NCI-H1417 treated with DMSO at 0.1 percent for 48 hours (cell line): ENCODE measurements at places on chromosomes 7 and 10.
A peak's percentile ranks its signal among the peaks of the same experiment; 100 is the strongest.

DNA sequence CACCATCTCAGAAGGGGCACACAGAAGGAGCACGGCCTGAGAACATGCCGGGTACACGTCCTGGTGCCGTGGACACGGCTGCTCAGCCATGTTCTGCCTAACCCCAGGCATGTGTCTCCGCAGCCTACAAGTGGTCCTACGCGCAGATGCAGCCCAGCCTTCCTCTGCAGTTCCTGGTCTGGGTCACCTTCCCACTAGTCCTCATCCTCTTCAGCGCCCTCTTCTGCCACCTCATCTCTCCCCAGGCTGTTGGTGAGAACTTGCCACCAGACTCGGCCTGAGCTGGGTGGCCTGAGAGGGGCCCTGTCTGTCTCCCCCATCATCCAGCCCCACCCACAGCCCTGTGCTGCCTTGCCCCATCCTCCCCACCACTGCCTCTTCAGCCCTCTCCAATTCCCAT, 5.3 kb downstream of the CLCN1 start:
- DNase-seq, result no peak

DNA sequence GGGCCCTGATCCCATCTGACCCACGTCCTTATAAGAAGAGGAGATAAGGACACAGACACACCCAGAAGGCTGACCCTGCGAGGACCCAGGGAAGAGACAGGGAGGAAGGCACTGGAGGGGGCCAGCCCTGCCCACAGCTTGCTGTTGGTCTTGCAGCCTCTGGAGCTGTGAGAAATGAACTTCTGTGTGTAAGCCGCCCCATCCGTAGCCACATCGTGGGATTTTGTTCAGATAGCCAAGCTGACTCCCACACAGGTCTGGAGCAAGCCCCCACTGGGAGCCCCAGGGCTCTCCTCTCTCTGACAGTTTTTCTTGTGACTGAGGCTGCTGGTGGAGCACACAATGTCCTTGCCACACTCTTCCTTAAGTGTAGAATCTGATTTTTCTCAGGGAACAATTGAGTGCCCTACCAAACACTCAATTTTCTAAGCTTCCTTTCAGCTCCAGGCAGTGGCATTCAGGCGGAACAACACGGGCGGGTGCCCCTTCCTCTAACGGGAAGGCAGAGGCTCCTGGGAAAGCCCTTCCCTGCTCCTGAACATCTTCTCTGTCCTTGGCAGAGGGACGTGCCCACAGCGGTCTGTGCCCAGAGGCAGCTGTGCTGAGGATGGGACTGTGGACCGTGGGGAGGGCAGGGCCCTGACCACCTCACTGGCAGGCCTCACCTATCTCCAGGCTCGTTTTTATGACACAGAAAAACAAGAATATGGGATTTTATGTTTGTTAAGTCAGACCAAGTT, 160.6 kb upstream of the SHH start:
- no peak for DNase-seq

- no peak for DNase-seq
Measured at GRCh38 chr10:47454780-47455058, 29.2 kb downstream of the ANXA8 start.

DNA sequence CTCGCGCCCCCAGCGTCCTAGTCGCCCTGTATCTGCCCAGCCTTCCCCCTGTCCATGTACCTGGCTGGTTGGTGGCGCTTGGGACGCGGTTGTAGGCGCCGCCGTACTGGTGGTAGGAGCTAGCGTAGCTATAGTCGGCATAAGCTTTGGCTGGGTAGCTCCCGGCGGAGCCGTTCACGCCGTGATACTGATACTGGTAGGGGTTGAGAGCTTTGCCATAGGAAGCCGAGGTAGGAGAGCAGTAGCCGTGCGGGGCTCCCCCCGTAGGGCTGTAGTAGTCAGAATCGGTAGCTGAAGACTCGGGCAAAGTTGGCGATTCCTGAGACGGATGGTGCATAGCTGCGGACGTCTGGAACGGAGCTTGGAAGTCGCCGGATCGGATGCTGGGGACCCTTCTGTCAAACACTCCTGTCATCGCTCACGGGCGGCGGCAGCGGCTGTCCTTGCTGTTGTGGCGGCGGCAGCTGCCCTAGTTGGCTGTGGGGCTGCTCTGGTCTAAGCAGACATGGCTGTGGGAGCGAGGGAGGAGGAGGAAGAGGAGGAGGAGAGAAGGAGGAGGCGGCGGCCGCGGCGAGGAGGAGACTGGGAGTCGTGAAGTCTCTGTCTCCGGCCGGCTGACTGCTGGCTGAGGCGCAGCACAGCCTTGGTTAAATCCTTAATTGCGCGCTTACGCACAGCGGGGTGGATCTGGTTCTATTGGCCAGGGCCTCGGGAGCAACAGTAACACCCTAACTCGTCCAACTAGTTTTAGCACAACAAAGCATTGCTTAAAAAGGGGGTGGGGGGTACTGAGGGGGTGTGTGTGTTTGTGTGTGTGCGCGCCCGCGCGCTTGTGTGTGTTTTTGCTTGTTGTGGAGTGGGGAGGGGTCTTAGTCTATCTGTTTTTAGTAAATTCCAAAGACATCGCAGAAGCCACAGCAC, at the start of gene DLX5:
Gene DLX5 (minus strand): TSS at position 623 of the 921 bp plus-strand sequence. CDS start 208 bp downstream, at position 415.
- peak; percentile 91 for DNase-seq

- no peak for DNase-seq
Measured at GRCh38 chr10:3043512-3044368, 23.6 kb upstream of the PFKP start.

- DNase-seq, result no peak
Measured at GRCh38 chr10:1142596-1142995, 86.4 kb downstream of the WDR37 start.

DNA sequence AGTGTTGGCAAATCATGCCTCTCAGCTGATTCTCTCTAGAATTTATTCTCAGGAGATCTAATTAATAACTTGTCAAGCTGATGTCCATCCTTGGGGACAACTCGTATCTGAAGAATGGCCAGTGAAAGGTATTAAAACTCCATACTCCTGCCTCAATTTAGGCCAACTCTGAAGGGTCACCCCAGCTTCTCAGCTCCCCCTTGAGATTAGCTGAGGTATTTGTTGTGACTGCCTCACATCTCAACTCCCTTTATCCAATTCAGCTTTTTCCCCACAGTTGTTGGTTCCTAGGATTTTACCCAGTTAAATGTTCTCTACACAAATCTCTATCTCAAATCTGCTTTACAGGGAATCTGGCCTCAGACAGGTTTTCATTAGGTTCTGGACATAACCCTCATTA, 182.4 kb downstream of the MALRD1 start:
- no peak for DNase-seq

DNA sequence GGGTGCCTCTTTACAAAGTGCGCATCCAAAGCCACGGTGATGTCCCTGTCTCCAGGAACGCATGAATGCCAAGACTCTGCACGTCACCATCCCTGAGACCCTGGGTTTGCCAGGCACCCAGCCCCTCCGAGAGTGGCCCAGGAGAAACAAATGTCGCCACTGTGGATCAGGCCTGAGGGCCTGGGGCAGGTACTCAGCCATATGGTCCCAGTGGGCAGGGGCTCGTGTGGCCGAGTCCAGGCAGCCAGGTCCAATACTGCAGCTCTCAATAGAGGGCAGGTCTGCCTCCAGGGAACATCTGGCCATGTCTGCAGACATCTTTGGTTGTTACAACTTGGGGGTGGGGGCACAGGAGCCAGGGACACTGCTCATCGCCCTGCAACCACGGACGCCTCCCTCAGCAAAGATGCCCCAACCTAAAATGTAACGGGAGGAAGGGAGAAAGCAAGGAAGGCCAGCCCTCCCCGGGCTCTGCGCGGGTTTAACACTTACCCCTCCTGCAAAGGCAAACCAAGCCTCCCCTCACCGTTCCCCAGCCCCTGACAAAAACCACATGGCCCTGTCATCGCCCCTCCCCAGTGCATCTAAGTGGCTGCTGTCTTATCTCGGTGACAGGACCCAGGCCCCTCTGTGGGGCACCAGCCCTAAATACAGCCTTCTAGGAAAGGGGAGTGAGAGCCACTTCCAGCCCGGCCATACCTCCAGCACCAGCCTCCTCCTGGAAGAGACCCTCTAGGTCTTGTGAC, 10.3 kb upstream of the PAPOLB start:
- no peak for DNase-seq

- no peak for DNase-seq
Measured at GRCh38 chr10:24324651-24325050, 115.7 kb downstream of the KIAA1217 start.

GRCh38 chr10:123136806-123137642, 1.3 kb downstream of the HMX3 start:
- DNase-seq, result no peak

GRCh38 chr10:121774404-121774803, 153.4 kb downstream of the ATE1 start:
- no peak for DNase-seq

DNA sequence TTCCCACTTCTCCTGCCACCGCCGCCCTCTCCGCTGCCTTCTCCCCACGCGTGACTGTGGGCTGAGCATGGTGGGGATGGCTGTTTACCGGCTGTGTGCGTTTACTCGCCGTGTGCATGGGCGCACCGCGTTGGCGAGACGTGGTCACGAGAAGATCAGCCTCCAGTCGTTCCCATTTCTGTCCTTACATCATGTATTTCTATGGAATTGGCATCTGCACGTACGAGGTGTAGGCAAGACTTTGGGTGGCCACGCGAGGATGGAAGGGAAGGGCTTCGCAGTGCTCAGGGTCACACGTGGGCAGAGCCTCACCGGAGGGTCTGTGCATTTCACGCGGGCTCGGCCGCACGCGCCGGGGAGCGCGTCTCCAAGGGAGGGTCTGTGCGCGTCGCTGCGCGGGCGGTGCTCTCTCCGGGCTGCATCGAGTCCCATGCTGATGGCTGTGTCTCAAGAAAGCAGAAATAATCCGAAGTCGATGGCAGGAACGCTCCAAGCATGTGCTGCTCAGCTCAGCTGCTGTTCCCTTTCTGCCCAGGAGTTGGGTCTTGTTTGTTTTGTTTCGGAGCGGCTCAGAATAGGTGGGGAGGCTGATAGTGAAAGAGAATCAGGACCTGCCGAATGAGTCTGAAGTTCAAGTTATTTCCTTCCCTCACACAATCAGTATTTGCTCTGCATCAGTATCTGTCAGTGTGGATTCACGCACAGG, 973 bp downstream of the CAMK1D start:
- no peak for DNase-seq

DNA sequence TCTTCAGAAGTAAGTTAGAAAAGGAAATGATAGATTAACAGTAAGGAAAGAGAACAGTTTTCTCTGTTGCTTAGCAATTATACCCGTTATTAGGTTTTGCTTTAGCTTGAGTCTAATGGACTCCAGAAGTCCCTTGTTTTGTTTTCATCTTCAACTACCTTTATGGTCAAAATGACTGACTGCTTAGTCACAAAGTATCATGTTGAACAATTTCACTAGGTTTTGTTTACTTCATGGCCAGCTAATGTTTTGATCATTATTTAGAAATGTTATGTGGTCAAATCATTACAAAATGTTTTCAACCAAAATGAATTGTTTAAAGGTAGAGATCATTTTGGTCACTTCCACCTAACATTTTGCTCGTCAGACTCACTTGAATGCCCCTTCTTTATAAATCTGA, 1.9 kb downstream of the UBN2 start:
- no peak for DNase-seq

DNA sequence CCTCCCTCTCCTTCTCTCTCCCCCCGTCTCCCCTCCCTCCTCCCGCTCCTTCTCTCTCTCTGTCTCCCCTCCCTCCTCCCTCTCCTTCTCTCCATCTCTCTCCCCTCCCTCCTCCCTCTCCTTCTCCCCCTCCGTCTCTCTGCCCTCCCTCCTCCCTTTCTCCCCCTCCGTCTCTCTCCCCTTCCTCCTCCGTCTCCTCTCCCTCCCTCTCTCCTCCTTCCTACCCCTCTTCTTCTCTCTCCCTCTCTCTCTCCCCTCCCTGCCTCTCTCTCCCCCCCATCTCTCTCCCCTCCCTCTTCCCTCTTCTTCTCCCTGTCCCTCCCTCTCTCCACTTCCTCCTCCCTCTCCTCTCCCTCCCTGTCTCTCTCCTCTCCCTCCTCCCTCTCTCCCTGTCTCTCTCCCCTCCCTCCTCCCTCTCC, 32.2 kb downstream of the AP5Z1 start:
- DNase-seq, result no peak

- peak; percentile 7 for DNase-seq
Measured at GRCh38 chr7:25391295-25391861, 163.1 kb upstream of the NPVF start.
